ENCODE measurements at places on chromosomes 7 and 10.

GRCh38 chr10:112335111-112335867 lies 38.6 kb upstream of the ACSL5 start:
- no peak for DNase-seq

- no peak for DNase-seq
Observed at GRCh38 chr10:48818861-48819520, 120.6 kb downstream of the LRRC18 start.

- DNase-seq: peak; percentile 40
Observed at GRCh38 chr10:95835149-95835860, 72.5 kb upstream of the CC2D2B start.

GRCh38 chr10:112351146-112351545 lies 22.8 kb upstream of the ACSL5 start:
- no peak for DNase-seq
